ENCODE measurements at places on chromosomes 2 and 18. TPM values are rescaled to one million over a fixed set of nuclear protein-coding genes. Genes with fewer than 3 reads are reported as not detected.

Gene PLA2R1
- 1.7 TPM for total RNA-seq

Gene CXCR1
- not detected for total RNA-seq

Gene UGT1A9
- 6.0 TPM for total RNA-seq

Gene MARCHF7
- total RNA-seq = 56.5 TPM

Gene SP110
- 7.5 TPM for total RNA-seq

Gene NXPH2
- not detected for total RNA-seq
